ENCODE measurements at places on chromosomes 3 and 15.

GRCh38 chr3:182220013-182220412, 508.3 kb downstream of the SOX2 start:
- DNase-seq = no peak

- no peak for DNase-seq
Measured at GRCh38 chr3:37502621-37503020, 328.2 kb upstream of the LRRFIP2 start.

DNA sequence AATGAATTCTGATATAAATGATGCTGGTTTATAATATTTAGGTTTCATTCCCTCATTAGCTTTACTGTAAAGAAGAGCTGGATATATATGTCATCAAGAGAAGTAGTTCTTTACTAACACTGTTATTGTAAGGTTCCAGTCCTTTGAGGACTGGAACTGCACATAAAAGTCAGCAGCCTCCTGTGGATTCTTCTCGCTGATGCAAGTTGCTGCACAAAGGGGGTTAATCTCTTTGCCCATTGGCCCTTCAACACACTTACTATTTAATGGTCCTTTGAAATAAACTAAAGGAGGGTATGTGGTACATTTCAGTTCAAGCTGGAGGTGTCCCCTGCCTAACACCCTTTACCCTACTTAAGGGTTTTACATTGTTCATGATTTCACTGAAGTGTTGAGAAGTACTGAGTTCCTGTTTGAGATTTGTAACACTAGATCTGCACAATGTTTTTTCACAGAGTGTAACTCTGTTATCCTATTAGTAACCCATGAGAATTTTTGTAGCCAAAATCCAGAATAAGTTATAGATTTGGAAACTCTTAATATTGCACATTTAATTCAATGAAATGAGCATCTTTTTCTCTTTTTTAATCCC, 43.9 kb downstream of the NR2C2 start:
- no peak for DNase-seq

DNA sequence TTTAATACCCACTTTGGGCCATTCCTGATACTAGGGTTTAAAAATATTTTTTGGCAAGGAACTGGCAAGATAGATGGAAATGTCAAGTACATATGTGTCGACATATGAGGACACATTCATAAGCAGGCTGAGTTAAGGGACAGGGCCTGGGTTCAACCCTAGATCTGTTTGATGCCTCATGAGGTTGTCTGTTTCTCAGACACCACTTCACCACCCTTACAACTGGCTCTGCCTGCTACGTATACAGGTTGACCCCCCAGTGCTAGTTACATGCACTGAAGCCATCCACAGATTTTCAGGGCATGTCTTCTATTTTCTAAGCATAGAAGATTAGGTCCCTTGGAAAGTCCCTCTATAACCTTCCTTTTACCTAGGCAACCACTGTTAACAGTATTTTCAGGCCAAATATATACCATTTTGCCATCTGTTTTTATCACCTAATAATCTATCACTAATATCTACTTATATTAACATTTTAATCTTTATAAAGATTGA, 296.7 kb downstream of the PLCL2 start:
- DNase-seq = no peak

GRCh38 chr3:98561727-98562521, 30.1 kb downstream of the GPR15 start:
- no peak for DNase-seq

GRCh38 chr15:57337868-57338411, 38.4 kb upstream of the CGNL1 start:
- no peak for DNase-seq

- no peak for DNase-seq
Measured at GRCh38 chr3:47971081-47971480, 45.1 kb downstream of the MAP4 start.

- DNase-seq = no peak
Measured at GRCh38 chr15:101043011-101043410, 123.9 kb downstream of the LRRK1 start.

DNA sequence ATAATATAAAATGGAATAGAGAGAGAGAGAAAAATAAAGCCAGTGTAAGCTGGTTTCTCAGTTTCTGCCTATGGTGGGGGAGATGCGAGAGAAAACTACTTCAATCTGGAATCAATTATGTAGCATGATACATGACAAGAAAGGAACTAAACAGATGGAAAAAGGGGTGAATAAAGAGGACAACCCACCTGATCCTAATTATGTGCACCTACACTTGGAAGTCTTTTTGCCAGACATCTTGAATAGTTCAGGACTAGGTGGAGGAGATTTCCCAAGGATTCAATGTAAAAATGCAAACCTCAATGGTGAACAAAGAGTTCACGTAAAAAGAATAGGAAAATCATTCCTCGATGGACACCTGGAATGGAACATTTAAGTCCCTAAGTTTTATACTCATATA, 524.4 kb upstream of the RGMA start:
- DNase-seq = no peak

DNA sequence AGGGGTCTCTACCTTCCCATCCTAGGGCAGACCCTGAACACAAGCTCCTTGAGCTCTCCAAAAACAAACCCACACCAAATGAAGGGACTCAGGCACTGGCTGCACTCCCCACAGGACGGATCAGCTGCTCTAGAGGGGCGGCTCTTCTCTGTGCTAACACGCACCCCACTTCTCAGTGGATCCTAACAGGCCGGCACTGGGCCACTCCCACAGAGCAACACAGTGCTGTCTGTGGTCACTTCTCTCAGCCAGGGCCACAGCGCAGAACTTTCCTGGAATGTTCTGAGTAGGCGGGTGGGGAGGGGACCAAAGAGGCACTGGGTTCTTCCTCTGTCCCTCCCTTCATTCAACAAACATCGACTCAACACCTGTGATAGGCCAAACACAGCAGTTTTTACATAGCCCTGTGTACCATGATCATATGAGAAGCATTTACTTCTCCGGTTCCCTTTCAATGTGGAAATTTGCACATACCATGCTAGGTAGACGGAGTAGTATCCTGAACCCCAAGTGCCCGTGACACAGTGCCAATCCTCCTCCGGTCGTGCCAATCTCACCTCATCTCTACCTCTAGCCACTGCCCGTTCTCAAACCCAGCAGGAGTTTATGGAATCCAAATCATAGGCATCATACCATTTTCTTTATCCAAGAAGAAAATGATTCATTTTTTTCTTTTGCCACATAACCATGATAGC, 98.1 kb downstream of the LRIG1 start:
- no peak for DNase-seq

DNA sequence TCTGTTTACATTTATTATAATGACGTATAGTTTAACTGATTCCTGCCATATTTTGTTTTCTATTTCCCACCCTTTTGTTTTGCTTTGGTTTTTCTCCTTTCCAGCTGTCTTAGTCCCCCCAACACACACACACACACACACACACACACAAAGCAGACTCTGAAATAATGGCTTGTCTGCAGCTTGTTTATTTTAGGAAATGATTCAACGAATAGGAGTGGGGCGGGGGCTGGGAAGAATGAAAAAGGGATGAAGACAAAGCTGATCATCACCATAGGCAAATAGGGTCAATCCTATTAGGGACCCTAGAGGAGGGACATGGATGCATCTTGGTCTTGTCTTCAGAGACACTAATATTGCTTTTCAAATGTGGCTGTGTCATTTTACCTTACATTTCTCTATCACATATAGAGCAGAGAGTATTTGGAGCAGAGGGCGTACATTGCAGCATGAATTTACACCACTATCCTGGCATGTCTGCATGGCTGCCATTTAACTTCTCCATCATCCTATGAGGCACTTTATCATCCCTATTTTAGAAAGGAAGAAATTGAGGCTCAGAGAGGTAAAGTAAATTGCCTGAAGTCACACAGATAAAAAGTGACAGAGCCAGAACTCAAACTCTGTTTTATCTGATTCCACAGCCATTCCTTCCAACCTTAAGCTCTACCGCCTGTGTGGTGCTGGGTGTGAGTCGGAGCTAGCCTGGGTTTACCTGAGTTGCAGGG, 147.2 kb upstream of the TPM1 start:
- DNase-seq = no peak

DNA sequence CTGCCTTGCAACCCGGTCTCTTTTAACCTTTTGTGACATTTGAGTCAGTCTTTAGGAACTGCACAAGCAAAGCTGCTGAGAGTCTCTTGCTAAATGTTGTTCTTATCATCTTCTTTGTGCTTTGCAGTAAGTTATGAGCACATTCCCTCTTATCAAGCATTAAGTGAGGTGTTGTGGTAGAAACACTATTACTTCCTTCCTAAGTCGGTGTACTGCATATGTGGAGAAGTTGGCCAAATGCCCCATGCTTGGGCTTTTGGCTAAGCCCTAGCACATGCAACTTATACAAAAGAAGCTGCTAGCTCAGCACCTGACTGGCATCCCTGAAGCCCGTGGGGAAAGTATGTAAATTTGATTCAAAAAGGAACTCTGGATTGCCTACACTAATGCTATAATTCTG, 136.5 kb upstream of the RBMS3 start:
- no peak for DNase-seq

- no peak for DNase-seq
Measured at GRCh38 chr3:48832684-48833083, 15.0 kb downstream of the PRKAR2A start.

GRCh38 chr3:138912237-138912636, 34.7 kb downstream of the FOXL2 start:
- no peak for DNase-seq

- DNase-seq = no peak
Measured at GRCh38 chr15:96123028-96123400, 207.5 kb upstream of the NR2F2 start.

GRCh38 chr3:191302451-191302850, 26.7 kb upstream of the CCDC50 start:
- DNase-seq = no peak

DNA sequence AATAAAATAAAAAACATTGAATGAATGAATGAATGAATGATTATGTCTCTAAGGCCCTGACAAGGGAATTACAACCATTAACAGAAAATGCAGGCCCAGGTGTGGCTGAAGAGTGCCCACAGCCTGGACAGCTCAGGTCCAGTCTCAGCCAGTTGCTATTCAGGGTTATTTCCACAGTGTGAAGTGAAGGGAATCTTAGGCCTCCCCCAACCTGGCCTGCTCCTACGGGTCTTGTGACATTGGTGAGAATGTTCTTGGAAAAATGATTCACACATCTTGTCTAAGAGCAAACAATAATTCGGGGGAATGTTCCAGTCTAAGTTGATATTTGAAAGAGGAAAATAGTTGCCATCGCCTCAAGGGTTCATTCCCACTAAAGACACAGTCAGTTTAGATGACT, 37.0 kb downstream of the MINDY4B start:
- DNase-seq = no peak

GRCh38 chr3:180335050-180335449, 266.9 kb upstream of the TTC14 start:
- no peak for DNase-seq

DNA sequence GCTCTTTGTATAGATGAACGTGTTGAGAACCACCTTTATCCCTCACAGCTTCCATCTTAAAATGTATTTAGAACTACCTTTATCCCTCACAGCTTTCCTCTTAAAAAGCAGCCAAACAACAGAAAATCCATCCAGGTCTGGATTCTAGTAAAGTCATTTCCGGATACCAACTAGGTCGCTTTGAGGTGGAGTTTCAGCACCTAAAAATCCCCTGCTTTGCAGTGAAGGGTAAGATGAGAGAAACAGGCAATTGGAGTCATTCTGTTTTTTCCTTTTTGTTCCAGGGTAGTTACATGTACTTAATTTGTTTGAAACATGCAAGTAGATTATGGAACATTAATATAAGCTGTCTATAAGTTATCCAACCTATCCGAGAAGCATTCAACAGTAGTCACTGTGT, 192.0 kb downstream of the UBE2E2 start:
- DNase-seq = no peak

GRCh38 chr3:109545746-109546145, 208.4 kb upstream of the DPPA4 start:
- DNase-seq = no peak

GRCh38 chr3:57709031-57709430, 16.2 kb upstream of the DENND6A start:
- DNase-seq = no peak

DNA sequence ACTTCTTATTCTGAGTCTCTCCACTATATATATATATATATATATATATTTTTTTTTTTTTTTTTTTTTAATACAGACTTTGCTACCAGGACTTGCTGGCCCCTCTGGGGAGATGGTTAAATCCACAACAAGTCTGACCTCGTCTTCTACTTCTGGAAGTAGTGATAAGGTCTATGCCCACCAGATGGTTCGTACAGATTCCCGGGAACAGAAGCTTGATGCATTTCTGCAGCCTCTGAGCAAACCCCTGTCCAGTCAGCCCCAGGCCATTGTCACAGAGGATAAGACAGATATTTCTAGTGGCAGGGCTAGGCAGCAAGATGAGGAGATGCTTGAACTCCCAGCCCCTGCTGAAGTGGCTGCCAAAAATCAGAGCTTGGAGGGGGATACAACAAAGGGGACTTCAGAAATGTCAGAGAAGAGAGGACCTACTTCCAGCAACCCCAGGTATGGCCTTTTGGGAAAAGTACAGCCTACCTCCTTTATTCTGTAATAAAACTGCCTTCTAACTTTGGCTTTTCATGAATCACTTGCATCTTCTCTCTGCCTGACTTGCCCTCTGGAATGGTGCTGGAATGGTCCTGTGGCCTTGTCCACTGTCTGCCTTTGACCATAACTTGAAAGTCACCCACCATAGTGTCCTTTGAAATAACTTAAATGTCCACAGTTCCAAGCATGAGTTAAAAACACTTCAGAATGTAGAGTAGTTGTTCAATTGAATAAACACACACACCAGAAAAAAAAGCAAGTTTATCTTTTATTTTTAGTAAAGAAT, 32.4 kb downstream of the MLH1 start:
- DNase-seq = no peak

DNA sequence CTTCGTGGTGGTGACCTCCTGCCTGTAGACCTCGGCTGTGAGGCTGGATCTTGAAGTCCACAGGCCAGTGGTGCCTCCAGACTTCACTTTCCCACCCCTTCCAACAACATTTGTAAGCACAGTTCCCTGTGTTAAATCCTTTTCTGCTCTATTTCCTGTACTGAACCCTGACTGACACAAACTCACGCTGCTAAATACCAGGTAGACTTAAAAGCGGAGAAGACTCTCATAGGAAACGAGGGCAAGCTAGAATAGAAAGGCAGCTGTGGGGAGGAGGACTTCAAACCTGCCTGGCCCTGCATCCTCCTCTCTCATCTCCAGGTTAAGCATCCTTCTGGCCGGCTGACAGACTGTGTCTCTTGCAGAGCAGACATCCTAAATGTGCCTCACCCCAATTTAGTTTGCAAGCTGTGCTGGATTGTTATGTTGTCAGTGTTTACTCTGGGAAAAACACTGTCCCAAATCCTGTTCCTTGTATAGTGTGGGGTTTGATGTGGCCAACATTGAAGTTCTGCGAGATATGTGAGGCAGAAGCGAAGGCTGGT, 58.5 kb upstream of the LARS2 start:
- no peak for DNase-seq

DNA sequence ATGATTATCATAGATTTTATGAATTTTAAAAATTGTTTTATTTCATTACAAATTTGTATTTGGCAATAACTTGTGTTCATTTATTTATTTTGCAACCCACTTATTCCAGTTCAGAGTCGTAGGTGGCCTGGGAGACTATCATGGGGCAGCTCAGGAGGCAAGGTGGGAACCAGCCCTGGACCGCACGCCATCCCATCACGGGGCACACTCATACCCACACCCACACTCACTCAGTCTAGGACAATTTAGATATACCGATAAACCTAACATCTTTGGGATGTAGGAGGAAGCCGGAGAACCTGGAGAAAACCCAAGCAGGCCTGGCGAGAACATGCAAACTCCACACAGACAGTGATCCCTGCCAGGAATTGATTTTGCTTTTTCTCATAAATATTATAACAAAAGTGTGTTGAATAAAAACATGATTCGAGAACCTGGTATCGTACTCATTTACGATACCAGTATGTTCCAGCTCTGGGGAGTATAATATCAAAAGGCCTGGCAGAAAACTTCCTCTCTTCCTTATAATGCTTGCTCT, 205.3 kb downstream of the NFKBIZ start:
- DNase-seq = no peak
